ENCODE measurements at places on chromosomes 7 and 10. TPM values are rescaled to one million over a fixed set of nuclear protein-coding genes. Genes with fewer than 3 reads are reported as not detected.

Gene OPN1SW
- total RNA-seq, result not detected

Gene ARHGAP19
- 11.4 TPM for total RNA-seq

Gene SPDYE8
- total RNA-seq, result not detected

- no peak for DNase-seq
Observed at GRCh38 chr7:112437072-112437471, 13.2 kb upstream of the IFRD1 start.

- no peak for DNase-seq
Observed at GRCh38 chr10:118752409-118752808, 2.4 kb downstream of the CACUL1 start.
